Effector CD4-positive, alpha-beta T cell (primary cell): ENCODE measurements at places on chromosomes 3 and 15.

DNA sequence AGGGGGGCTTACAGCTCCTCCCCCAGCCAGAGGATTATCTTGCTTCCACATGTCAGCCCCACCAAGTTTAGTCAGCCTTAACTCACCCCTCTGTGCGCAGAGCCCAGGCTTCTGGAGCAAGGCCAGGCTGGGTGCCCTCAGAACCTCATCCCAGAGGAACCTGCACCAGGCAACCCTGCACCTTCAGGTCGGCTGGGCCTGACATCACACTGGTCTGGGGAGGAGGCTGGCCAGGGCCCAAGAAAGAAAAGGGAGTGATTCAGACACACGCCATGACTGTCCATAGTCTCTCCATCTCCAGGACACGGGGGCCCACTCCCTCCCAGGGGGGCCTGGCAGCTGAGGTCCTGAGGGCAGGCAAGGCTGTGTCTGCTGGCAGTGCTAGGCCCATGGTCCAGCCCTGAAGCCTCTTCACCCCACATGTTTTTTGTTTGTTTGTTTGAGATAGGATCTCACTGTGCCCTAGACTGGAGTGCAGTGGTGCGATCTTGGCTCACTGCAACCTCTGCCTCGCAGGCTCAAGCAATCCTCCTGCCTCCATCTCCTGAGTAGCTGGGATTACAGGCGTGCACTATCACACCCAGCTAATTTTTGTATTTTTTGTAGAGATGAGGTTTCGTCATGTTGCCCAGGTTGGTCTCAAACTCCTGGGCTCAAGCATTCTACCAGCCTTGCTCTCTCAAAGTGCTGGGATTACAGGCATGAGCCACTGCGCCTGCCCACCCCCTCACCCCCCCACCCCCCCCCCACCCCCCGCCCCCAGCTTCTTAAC, 11.1 kb downstream of the TNK2 start:
- DNase-seq, result no peak

DNA sequence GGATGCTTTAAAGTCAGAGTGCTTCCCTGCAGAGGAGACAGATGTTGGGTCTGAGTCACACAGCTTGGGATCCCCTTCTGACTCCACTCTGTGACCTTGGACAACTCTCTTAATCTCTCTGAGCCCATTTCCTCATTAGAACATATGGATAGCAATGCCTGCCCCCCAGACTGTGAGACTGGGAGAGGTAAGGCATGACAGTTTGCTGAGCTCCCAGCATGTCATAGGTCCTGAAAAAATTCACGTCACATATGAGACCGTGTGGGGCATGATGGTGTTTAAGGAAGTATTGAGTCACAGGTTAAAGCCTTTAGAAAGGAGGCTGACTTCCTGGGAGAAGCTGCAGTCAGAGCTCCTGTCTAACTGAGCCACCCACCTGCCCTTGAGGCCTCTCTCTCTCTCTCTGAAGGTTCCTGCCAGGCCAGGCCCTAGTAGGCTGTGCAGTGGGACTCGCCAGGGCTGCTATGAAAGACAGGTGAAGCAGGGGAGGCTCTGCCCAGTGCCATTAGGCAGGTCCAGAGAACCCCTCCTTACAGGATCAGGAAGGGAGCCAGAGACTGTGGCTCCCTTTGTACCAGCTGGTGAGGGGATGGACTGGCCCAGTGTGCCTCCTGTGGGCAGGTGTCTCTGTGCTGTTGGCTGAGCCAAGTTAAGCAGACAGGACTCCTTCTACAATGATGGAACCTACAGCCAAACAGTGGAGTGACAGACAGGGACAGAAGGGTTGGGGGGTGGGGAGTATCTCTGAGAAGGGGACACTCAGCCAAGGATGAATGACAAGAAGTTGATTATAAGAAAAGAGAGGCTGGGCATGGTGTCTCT, 19.5 kb upstream of the DOCK3 start:
- DNase-seq, result no peak

DNA sequence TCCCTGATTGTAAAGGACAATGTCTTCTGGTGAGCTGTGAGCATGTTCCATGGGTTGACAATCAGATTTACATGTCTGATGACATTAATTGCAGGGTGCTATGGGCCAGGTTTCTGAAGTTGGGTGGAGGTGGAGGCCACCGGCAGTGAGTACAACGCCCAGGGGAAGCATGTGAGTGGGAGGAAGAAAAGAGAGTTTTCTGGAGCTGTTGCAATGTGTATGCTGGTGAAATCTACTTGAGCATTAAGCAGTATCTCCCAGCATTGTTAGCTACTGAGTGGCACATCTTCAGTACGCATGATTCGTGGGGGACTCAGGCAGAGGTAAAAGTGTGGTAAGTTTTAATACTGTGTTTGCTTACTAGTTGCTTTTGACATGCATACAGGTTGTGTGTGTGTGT, 26.6 kb downstream of the TMEM45A start:
- no peak for DNase-seq

- DNase-seq, result no peak
These were observed 621.7 kb downstream of the ZPLD1 start for GRCh38 chr3:103056542-103056941.

DNA sequence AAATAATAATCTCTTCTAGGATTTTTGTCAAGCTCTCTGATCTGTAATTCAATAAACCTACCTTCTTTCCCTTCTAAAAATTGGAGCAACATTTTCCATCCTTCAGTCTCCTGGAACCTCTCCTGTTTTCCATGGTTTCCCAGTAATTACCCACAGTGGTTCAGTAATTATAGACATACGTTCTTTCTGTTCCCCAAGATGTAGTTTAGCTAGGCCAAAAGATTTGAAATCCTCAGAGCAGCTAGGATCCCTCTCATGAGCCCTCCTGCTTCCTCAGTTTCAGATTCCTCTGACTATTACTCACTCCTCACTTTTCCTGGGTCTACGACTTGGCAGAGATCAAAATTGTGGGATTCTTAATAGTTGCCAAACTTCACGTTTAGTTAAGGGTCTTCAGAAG, 76.9 kb upstream of the IGSF10 start:
- DNase-seq, result no peak

GRCh38 chr3:23519314-23520208, 286.2 kb upstream of the UBE2E1 start:
- no peak for DNase-seq
